ENCODE measurements at places on chromosomes 13 and 19.

- no peak for DNase-seq
These were observed 238.0 kb downstream of the LHFPL6 start for GRCh38 chr13:39364947-39365468.

GRCh38 chr19:9054765-9055164 is 32.1 kb upstream of the OR1M1 start:
- no peak for DNase-seq

DNA sequence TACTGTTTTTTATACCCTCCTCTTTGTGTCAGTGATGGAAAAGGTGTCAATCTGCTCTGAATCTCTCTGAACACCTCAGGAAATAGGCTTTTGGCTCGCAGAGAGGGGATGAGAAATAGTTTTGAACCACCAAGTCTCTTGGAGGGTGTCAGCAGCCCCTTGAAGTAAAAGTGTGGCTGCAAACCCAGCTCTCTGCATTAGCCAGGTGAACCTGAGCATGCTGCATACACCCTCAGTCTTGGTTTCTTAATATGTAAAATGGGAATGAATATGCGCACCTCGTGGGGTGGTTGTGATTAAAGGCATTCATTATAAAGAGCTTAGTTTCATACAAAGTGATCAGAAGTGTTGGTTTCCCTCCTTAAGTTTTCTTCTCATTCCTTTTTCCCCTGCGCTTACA is 1.4 kb upstream of the DHRS12 start:
- DNase-seq, result no peak

DNA sequence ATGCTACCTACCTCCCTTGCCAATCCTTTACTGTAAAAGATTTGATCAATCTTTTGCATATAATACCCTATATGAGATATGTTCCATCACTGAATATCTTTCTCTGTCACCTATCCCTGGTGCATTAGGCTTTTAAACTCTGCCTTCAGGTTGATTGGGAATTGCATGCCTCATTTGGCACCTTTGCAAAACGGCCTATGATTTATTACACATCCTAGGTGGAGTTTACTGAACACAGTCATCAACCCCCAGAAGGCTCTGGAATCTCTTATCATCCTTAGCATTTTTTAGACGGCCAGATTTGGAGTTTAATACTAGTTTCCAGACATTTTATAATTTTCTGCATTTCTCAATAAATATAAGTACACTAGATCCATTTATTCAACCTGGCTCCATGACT is 448.4 kb upstream of the SLC10A2 start:
- DNase-seq, result no peak

DNA sequence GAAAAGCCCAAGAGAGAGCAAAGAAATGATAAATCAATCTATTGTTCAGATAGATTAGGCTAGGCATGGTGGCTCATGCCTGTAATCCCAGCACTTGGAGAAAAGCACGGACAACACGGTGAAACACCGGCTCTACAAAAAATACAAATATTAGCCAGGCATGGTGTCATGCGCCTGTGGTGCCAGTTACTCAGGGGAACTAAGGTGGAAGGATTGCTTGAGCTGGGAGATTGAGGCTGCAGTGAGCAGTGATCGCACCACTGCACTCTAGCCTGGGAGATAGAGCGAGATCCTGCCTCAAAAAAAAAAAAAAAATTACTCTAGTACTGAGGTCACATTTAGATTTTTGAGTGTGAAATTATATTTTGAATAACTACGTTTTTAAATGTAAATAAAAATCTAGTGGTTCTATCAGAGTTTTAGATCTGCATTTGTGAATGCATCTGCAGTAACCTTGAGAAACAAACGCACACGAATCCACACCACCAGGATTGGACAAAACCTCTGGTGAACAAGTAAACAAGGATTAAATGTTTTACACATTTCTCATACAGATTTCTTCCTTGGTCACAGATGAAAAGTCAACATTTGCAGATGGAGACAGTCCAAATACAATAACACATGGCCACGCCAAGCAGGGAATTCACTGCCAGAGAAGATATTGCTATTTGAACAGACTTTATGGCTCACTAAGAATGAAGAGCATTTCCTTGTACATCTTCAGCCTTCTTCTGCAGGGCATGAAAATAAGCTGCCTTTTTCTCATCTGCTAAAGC is 917.6 kb downstream of the PCDH9 start:
- peak; percentile 67 for DNase-seq

- peak; percentile 92 for DNase-seq
These were observed 1.2 kb downstream of the DAPK3 start for GRCh38 chr19:3969435-3970312.

GRCh38 chr19:55297267-55297666 is 13.5 kb downstream of the BRSK1 start:
- DNase-seq, result no peak

DNA sequence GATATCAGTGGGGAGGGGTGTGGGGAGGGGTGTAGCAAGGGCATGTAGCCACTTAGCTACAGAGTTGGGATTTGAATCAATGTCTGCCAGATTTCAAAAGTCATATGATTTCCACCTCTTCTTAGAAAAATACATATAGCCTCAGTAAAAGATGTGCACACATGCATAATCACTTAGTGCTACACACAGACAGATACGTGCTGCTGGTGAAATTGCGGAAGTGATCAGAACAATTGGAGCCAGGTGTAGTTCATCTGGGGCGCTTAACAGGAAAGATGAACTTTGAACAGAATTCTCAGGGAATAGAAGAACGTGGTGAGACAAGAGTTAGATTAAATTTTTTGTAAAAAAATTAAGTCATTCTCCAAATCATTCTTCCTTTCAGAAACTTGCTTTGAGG is 333.1 kb downstream of the KCNRG start:
- no peak for DNase-seq

DNA sequence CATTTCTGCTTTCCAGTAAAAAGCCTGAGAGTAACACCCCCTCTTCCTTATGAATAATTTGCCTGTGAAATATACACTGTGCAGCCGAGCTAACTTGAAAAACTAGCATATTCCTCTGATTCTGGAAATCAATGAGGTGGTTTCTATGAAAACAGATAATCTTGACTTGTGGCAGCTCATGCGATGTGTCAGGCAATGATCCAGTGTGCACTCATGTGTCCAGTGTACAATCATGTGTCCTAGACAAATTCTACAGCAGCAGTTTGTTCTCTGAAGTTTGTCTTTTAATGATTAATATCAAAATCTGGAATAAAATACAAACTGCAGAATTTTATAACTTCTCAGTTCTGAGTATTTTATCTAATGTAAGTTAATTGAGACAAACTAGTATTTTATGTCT is 2213.9 kb upstream of the PCDH20 start:
- no peak for DNase-seq

DNA sequence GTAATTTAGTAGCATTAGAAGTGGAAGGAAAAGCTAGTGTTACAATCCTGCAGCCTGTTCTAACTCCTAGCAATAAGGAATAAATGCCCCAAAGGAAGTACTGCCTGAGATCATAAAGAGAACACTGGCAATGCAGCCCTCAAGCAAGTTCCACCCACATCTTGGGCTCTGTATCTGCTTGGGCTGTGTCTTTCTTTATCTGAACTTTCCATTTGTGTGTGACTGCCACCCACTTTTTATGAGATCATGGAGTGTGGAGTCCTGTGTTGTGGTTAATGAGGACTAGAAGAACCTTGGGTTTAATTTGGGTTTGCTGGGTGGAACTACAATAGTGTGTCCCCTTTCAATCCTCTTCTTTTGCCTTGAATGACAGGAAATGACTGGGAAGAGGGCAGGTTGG is 38.2 kb downstream of the RFXAP start:
- DNase-seq, result no peak

- DNase-seq, result no peak
These were observed 192.6 kb upstream of the UBL3 start for GRCh38 chr13:30042891-30043630.

- no peak for DNase-seq
These were observed 6.7 kb downstream of the ZNF708 start for GRCh38 chr19:21322528-21322927.

- no peak for DNase-seq
These were observed 33.4 kb downstream of the STARD13 start for GRCh38 chr13:33252135-33252534.

DNA sequence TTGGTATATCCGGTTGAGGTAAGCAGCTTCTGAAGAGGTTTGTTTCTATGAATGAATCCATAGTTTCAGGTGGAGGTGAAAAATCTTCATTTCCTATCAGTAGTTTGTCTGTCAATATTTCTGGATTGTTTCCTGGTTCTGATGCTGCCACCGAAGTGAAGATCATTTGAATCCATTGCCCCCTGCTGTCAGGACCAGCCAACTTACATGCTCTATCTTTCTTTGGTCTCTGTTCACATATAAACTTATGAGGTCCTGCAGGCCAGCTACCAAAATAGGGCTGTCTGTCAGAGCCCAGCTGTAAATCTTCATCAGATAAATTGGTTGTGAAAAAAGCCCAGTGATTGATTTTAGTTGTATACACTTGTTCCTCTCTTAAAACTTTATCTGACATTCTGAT is 15.2 kb upstream of the N4BP2L1 start:
- DNase-seq, result peak; percentile 19

DNA sequence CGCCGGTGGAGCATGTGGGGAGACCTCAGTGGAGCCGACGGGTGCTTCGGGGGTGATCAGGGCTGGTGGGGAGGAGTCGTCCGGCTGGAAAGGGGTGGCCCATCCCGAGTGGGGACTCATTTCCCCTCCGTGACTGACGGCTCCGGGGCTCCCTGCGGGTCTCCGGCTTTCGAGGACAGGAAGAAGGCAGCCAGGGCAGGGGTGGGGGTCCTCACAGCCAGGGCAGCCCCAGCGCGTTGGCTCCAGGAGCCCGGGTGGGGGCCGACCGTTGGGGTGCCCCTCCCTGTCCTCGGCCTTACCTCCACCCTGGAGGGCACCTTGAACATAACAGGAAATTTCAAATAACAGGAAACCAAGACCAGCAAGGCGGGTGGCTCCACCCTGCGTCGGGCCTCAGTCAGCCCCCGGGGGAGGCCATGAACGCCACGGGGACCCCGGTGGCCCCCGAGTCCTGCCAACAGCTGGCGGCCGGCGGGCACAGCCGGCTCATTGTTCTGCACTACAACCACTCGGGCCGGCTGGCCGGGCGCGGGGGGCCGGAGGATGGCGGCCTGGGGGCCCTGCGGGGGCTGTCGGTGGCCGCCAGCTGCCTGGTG is at the start of gene S1PR4:
TSS of gene S1PR4 (plus strand) at position 393 of the 596 bp plus-strand sequence. CDS start at position 417, 24 bp downstream.
- no peak for DNase-seq

DNA sequence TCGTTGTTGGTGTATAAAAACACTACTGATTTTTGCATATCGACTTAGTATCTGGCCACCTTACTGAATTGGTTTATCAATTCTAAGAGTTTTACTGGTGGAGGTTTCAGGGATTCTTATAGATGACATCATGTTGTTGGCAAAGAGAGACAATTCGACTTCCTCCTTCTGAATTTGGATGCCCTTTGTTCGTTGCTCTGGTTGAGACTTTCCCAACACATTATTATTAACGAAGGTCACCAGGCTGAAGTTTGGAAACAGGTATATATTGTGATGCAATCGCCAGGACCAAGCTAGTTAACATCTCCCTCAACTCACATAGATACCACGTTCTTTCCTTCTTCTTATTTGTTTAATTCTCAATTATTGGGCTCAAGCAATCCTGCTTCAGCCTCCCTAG is 2.1 kb upstream of the ZSCAN5B start:
- no peak for DNase-seq

DNA sequence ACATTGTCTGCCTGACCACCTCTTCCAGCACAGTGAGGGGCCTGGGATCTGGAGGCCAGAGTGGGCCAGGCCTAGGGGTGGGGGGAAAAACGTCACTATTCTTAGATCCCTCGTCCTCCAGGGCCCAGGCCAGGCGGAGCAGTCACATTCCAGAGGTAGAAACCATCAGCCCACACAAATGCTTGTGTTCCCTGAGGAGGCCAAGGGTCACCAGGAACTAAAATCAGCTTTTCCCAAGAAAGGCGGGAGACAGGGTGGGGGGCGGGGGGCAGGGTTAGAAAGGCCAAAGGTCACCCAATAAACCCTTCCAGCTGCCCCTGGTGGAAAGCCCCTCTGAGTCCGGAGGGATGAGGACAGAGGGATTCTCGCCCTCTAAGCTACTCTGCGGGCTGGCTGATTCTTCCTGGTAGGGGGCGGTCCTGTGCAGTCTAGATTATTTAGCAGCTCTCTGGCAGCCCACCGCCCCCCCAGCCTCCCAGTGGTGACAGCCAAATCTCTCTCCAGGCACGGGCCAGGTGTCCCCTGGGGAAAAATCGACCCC is 23.5 kb upstream of the CCL25 start:
- no peak for DNase-seq

DNA sequence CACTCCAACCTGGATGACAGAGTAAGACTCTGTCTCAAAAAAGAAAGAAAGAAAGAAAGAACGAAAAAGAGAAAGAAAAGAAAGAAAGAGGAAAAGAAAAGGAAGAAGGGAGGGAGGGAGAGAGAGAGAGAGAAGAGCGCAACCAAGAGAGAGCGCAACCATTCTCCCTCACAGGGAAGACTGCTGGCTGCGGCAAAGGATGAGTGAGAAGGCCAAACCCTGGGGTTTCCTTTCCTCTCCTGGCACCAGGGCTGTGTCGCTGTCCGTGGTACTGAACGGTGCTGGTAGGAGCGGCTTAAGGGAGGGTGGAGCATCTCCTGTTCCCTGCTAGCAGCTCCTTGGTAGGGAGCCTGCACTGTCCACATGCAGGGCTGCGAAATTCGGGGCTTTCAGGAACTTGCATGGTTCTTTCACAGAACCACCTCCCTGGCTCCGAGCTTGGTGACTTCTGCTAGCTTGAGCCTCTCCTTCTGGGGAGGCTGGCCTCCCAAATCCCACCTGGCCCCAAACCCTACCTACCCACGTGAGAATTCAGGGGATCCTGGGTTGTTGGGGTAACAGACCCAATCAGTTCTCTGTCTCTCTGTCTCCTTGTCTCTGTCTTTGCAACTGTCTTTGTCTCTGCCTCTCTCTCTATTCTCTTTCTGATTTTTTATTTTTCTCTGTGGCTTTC is 51.1 kb upstream of the ZNRF4 start:
- peak; percentile 82 for DNase-seq

GRCh38 chr13:102940143-102940542 is 94.3 kb downstream of the ERCC5 start:
- DNase-seq, result no peak

DNA sequence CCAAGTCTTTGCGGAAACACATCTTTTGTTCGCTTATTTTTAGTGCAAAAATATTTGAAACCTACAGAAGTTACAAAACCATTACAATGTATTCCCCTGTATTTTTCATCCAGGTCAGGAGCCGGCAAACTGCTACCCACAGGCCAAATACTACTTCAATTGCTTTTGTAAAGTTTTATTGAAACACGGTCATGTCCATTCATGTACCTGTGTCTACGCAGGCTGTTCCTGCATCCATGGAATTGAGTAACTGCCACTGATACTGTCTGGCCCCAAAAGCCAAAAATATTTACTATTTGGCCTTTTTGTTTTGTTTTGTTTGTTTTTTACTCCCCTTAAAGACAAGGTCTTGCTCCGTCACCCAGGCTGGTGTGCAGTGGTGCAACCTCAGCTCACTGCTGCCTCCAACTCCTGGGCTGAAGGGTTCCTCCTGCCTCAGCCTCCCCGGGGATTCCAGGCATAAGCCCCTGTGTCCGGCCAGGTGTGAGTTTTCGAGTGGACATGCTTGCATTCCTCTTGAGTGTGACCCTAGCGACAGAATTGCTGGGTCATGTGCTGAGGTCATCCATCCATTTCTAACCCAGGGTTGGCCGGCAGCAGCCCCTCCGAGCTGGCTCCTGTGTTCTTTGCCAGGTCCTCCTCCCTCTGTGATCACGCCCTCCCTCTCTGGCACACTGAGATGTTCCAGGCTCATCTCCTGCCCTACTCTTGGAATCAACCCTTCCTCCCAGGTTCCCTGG is 10.9 kb upstream of the S1PR4 start:
- no peak for DNase-seq

- DNase-seq, result peak; percentile 85
These were observed at the start of gene CYTH2 for GRCh38 chr19:48469289-48469881. Gene CYTH2, plus strand, starts transcription at chr19:48469369. Its CDS starts 139 bp downstream, at chr19:48469508.

- no peak for DNase-seq
These were observed 366.2 kb downstream of the DNAJC15 start for GRCh38 chr13:43389573-43389972.

GRCh38 chr19:12669270-12670158 is 2.9 kb downstream of the WDR83 start:
- peak; percentile 84 for DNase-seq
